CD8-positive, alpha-beta memory T cell (primary cell): ENCODE measurements at places on chromosomes 5 and 9. TPM values are rescaled to one million over a fixed set of nuclear protein-coding genes. Genes with fewer than 3 reads are reported as not detected.

DNA sequence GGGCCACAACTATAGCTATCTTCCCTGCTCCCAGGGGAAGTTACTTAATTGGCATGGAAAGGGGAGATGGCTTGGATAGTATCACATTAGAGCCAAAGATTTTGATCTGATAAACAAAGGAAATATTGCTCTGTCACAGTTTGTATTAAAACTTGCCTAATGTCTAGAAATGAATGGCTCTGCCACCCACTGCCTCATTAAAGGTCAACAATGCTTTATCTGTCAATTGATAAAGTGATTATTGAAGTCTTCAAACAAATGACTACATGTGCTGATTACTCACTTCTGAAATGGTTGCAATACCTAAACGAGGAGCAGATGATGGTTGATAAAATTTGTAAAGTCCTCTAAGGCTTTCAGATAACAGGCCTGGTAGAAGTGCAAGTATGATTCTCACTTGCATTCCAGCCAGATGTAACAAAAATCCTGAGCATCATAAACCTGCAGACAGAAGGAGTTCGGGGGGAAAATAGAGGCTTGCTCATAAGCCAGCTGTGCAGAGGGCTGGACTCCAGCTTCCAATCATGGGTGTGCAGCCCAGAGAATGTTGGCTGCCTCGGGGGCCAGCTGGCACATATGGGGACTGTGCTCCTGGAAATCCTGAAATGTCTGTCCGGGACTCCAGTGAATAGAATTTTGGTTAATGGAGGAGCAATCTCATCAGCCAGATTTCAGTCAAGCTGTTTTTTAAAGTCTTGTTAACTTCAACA lies 200.5 kb upstream of the SLC27A6 start:
- DNase-seq: no peak

DNA sequence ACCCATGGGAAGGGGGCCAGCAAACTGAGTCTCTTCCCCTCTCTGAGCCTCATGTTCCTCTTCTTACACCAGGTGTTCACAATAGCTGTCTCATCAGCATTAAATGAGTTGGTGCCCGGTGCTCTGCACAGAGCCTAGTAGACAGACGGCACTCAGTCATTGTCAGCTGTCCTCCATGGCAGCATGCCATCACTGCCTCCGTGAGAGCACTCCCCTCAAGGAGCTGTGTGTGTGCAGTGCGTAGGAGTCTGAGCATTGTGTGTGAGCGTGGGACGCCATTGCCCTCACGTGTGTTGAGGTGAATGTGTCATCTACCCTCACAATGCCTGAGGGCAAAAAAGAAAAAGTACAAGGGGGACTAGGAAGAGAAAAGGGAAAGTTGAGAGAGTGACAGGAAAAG lies 536.5 kb downstream of the CDK5RAP2 start:
- DNase-seq: no peak

DNA sequence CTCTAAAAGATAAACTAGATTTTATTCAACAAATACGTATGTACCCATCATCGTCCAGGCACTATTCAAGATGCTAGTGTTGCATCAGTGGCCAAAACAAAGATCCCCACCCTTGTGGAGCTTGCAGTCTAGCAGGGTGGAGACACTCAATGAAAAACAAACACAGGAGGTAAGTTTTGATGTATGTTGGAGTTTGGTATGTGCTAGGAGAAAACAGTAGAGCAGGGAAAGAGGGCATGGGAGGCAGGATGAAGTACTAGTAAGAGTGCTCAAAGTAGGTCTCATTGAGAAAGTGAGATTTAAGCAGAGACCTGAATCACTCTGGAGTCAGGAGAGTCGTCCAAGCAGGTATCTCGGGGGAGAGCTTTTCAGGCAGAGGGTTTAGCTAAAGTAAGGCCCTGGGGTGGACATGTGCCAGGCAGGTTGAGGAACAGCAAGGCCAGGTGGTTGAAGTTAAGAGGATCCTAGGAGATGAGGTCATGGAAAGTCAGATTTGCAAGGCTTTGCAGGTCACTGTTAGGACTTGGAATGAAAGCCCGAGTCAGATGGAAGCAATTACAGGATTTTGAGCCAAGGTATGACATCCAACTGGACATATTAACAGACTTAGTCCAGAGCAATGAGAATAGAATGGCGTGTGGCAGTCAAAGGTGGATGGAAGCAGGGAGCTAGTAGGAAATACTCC lies 9.2 kb downstream of the SNX18 start:
- DNase-seq: no peak

DNA sequence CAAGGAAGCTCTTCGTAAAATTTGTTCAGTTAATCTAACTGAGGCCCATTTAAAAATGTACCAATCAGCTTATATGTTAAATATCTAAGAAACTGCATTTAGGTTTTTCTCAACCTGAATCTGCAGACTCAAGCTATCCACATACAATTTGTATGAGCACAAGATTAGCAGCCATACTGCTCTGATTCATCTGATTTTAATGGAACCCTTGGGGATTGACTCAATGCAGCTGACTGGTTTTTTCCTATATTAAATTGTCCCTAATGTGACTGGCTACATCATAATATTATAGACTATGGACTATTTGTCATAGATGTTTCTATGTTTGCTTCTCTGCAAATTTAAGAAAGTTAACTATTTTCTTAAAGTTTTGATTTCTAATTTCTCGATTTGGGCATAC lies 451.0 kb upstream of the TUSC1 start:
- no peak for DNase-seq

- no peak for DNase-seq
These were observed 89.8 kb downstream of the NUDT12 start for GRCh38 chr5:103472830-103473229.

GRCh38 chr5:87184605-87185004 lies 83.1 kb upstream of the RASA1 start:
- DNase-seq: no peak

DNA sequence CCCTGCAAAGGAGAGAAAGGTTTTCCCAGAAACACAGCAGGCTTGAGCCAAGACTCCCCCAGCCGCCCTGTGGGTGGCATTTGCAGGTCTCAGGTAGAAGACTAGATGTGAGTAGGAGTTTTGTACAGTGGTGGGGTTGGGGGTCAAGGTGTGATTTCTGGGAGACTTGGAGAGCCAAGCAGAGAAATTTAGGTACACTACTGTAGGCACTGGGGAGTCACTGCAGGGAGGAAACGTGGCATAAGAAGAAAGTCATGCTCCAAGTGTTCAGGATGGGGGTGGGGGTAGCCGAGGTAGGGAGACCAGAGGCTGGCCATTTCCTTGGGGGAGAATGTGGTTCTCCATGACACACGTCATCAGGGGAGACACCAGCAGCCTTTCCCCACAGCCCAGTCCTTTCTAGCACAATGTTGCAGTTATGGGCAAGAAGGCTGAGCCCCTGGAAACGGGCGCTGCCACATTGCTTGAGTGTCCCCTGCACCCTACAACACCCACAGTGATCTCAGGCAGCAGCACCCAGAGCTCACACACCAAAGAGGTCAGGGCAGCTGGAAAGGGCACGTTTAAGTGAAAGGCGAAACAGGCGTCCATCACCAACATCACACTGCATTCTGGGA lies 210.5 kb downstream of the FSTL4 start:
- no peak for DNase-seq

DNA sequence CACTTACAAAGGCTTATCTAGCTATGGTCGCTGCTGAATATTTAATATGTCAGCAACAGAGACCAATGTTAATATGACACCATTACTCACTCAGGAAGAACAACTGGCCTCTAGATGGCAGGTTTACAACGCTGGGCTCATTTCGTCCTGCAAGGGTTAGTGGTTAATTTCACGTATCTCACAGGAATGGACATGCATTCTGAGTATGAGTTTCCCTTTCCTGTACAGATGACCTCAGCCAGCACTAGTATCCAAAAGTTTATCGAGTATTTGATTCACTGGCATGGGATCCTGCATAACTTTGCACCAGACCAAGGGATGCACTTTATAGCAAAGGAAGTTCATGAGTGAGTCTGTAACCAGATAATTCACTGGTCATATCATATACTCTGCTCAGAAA lies 8.7 kb upstream of the TRPC7 start:
- DNase-seq: no peak

DNA sequence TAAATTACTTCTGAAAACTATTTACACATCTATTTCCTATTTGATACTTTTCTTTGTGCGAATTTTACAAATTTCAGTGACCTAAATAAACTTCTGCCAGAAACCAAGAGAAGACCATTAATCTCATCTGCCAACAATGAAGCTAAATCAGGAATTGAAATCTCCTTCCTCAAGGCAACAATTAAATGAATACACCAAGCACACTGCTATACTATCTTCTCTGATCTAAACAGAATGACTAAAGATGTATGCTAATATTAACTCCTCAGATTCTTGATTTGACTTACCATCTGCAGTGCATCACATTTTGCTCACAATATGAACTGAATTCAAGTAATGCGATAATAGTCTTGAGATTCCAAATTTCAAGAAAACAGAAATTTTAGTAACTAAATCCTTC lies 82.3 kb downstream of the CEP120 start:
- no peak for DNase-seq

DNA sequence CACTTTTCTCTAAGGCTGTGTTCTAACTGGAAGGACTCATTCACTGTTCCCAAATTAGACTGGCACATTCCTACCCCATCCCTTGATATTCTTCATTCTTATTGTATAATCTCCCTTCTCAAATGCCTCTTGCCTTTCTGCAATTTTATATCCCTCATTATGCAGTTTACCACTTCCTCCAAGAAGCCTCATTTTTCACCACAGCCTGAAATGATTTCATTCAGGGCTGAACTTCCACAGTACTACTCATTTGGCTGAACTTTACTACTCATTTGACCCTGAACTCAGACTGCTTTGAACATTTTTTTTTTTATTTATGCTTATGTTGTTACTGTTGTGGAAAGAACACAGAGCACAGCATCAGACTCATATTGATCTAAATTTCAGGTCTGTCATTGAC lies 32.7 kb downstream of the GRIA1 start:
- DNase-seq: no peak

DNA sequence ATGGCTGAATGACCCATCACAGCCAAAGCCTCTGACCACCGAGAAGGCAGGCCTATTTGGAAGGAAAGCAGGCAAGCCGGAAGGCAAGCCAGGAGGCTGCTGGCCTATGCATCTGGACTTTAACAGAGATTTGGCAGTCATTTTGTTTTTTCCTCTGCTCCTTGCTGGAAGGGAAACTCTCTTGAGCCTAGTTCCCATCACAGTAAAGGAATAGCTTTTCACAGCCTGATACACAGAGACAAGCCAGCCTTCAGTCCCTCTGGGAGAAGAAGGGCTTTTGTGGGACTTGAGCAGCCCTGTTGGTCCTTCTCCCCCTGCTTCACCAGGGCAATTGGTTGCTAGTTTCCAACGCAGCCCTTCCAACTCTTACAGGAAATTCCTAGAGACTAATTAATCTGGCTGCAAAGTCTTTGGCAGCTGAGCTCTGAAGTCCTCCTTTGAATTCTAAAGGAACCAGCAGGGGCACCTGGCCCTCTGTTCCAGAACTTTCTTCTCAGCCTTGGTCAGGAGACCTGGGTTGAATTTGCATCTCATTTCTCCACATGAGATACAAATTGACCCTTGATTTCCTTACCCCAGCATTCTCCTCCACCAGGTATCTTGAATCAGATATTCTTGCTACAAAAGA lies 157.3 kb upstream of the EPB41L4A start:
- no peak for DNase-seq

- no peak for DNase-seq
These were observed 35.9 kb downstream of the TENT4A start for GRCh38 chr5:6749026-6749716.

GRCh38 chr5:50553560-50553984 lies 112.5 kb upstream of the EMB start:
- no peak for DNase-seq

DNA sequence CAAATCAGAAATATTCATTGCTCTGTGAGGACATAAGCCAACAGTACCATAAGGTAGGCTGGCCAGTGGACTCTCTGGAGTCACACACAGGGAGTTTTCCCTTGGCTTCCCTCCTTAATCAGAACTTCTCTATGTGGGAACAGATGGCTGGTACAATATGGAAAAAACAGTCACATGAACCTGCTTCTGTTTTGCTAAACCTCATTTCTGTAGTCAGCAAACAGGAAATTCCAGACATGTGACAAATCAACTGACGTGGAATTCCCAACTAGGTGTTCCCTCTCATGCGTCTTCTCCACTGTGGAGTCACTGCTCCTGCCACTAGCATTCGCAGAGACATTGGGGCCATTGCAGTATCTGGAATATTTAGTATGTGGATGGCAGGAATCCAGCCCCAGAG lies 617.6 kb downstream of the KIF4B start:
- DNase-seq: no peak

DNA sequence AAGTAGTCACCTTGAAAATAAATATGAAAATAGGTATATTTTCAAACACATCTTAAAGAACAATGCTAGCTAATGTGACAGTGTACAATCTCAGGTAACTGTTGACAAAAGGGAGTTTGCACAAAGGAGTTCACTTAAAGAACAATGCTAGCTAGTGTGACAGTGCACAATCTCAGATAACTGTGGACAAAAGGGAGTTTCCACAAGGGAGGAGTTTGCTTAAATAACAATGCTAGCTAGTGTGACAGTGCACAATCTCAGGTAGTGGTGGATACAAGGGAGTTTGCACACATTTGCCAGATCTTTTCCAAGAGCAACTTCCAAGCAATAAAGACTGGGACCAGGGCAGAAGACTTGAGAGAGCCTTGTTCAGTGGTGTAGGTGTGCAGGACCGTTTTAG lies 442.9 kb upstream of the FTMT start:
- no peak for DNase-seq

- no peak for DNase-seq
These were observed 147.4 kb upstream of the LRRTM2 start for GRCh38 chr5:139022528-139022927.

GRCh38 chr9:120856700-120857099 lies 14.0 kb upstream of the PSMD5 start:
- no peak for DNase-seq

GRCh38 chr9:20990867-20991266 lies 40.6 kb downstream of the HACD4 start:
- no peak for DNase-seq

DNA sequence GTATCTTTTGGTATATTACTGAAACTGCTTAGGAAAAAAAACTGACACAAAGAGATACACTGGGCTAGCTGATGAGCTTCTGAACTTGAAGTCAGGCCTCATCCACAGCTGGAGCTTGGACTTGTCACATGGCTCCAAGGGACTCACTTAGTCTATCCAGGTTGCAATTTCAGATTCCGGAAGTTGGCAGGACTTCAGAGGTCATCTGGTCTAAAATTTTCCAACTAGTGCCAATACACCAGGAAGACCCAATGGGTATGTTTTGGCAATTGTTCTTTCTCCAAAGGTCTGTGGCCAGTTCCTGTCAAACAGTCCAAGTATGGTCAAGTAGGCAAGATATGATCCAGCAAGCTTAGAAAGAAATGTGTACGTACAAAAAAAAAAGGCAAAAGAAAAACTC lies 36.7 kb downstream of the MRPS27 start:
- no peak for DNase-seq

- DNase-seq: no peak
These were observed 15.4 kb downstream of the LMAN2 start for GRCh38 chr5:177336112-177336511.

GRCh38 chr9:121660367-121660766 lies 8.9 kb downstream of the DAB2IP start:
- DNase-seq: no peak

Gene PCDHA7
- not detected for total RNA-seq

Gene BAAT
- not detected for total RNA-seq

Gene INSL4
- not detected for total RNA-seq

Gene OMD
- not detected for total RNA-seq

Gene NR2F1
- not detected for total RNA-seq

Gene ORM2
- total RNA-seq: not detected

Gene SCGB3A1
- 2.0 TPM for total RNA-seq

Gene CATSPER3
- total RNA-seq: 0.18 TPM

Gene MAMDC2
- not detected for total RNA-seq

Gene SPATA31E1
- not detected for total RNA-seq

Gene C5orf63
- total RNA-seq: 10.0 TPM

Gene FBP1
- total RNA-seq: 0.55 TPM
